ENCODE measurements at places on chromosomes 4 and X. TPM values are rescaled to one million over a fixed set of nuclear protein-coding genes. Genes with fewer than 3 reads are reported as not detected.
A peak's percentile ranks its signal among the peaks of the same experiment; 100 is the strongest.

APLN gene
- total RNA-seq, result 2.4 TPM

- no peak overlapping the region for H3K4me3 ChIP-seq
- H3K27ac ChIP-seq, result no peak overlapping the region
- H3K27me3 ChIP-seq, result no peaks in the 10 kb centered on the region
- H3K4me1 ChIP-seq, result no peaks in the 10 kb centered on the region
Observed at GRCh38 chr4:18722748-18723191, 701.2 kb upstream of the LCORL start.

DNA sequence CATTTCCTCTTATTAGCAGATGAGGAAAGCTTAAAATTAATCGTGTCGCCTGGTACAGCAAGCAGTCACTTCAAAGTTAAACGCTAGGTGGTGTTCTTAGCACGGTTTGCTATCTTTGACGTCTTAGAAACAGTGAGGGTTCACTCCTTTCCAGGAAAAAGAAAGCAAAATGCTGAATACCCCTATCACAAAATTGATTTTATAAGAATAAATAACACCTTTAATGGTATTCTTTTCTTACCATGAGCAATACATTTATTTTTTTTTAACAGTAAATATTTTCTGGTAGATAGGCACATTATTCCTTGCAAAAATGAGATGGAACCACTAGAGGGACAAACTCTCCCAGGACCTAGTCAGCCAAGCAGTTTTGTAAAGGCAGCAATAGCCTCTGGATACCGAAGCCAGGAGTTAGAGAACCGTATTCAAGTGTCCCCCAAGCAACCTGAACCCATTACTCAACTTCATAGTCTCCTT is 153.9 kb downstream of the KDR start:
- no peak overlapping the region for H3K4me3 ChIP-seq
- no peak overlapping the region for H3K27ac ChIP-seq
- H3K4me1 ChIP-seq, result peaks cover 5% of the 10 kb centered on the region
- no peaks in the 10 kb centered on the region for H3K36me3 ChIP-seq

DNA sequence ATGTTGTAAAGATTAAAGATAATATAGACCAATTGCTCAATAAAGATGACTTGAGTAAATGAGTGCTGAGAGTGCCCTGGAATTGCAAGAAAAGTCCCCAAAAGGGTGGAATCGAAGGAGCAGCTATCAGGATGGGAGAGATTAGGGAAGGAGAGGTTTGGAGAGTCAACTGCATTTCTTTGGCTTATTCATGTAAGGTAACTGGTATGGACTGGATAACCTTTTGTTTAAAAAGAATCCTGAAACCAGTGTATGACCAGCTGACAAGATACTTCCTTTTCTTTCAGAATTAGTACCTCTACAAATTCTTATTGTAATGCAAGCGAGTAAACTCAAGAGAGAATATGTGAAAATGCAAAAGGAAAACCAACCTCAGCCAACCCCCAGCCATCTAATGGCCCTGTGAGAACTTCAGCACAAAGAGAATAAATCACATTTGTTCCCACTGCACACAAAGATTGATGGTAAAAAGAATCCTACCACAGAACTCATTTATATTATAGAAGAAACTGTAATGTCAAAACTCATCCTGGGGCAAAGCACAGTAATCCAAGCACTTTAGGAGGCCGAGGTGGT is 24.5 kb upstream of the SPP1 start:
- H3K27ac ChIP-seq, result no peak overlapping the region
- no peaks in the 10 kb centered on the region for H3K36me3 ChIP-seq
- H3K27me3 ChIP-seq, result no peaks in the 10 kb centered on the region
- no peak for DNase-seq
- no peak overlapping the region for H3K4me3 ChIP-seq
- H3K4me1 ChIP-seq, result no peaks in the 10 kb centered on the region

- H3K36me3 ChIP-seq, result peaks cover 9% of the 10 kb centered on the region
- H3K4me1 ChIP-seq, result peaks cover 32% of the 10 kb centered on the region
- H3K27me3 ChIP-seq, result no peaks in the 10 kb centered on the region
- peak overlapping the region; percentile 60 for H3K27ac ChIP-seq
Observed at GRCh38 chrX:148270499-148270898, 229.9 kb upstream of the AFF2 start.

GRCh38 chrX:51155566-51155965 is 177.1 kb upstream of the NUDT10 start:
- H3K36me3 ChIP-seq, result no peaks in the 10 kb centered on the region
- H3K27ac ChIP-seq, result no peak overlapping the region
- no peak overlapping the region for H3K4me3 ChIP-seq
- no peak for DNase-seq
- H3K27me3 ChIP-seq, result no peaks in the 10 kb centered on the region

DNA sequence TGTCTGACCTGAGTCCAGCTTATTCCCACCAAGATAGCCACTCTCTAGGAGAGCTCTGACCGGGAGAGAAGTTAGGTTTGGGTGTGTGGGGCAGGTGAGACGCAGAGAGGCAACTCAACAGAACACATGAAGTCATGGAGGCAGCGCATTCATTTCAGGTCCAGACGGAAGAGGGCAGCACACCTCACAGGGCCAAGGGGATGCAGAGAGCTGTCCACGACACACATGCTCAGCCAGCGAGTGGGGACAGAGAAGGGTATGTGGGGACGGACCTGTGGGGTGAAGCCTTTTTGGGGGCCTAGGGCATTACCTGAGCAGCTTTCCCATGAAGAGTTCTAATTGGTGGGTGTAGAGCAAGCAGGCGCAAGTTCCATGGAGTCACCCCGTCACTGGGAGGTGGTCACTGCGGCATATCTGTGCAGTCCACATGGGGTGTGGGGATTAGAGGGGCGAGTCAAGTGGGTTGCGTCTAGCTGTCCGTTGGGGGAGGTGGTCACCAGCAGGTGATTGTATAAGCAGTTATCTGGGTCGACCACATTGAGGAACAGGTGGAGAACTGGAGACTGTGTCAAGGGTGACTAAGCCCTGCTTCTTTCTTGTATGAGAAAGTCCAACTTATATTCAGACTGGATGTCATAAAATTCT is 24.3 kb upstream of the UXT start:
- no peak overlapping the region for H3K4me3 ChIP-seq
- H3K27ac ChIP-seq, result no peak overlapping the region
- no peaks in the 10 kb centered on the region for H3K4me1 ChIP-seq

DNA sequence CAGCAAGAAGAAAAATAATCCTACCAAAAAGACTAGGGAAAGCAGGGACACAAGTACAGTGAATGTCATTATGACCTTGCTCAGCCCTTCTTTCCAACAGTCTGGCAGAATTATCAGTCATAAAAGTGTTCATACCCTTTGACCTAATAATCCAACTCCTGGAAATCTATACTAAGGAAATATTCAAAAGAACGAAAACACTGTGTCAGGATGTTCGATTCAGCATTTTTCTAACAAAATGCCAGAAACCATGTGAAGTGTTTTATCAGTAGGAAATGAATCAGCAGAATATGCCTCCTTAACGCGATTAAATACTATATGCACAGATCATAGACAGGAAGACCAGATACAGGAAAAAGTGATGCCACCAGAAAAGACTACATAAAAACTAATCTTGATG is 16.2 kb upstream of the S100G start:
- H3K36me3 ChIP-seq, result peaks cover 4% of the 10 kb centered on the region
- H3K27me3 ChIP-seq, result no peaks in the 10 kb centered on the region
- H3K4me3 ChIP-seq, result no peak overlapping the region

DNA sequence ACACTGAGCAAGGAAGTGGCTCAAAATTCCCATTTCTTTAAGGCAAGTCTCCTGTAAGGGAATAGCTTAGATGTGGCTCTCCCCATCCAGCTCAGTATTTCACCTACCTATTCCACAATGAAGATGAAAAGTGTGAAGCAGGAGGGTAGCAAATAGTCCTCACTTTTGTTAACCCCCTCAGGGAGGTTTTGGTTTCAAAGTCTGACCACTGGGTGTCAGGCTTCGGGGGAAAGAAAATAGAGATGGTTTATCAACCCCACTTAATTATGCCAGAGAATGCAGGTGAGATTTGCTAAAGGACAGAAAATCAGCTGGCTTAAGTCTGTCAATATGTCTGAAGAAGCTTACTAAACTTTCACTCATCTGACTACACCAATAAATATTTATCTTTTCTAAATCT is 69.5 kb downstream of the DHX15 start:
- no peaks in the 10 kb centered on the region for H3K27me3 ChIP-seq
- no peak overlapping the region for H3K27ac ChIP-seq
- H3K4me3 ChIP-seq, result no peak overlapping the region
- no peak for DNase-seq

DNA sequence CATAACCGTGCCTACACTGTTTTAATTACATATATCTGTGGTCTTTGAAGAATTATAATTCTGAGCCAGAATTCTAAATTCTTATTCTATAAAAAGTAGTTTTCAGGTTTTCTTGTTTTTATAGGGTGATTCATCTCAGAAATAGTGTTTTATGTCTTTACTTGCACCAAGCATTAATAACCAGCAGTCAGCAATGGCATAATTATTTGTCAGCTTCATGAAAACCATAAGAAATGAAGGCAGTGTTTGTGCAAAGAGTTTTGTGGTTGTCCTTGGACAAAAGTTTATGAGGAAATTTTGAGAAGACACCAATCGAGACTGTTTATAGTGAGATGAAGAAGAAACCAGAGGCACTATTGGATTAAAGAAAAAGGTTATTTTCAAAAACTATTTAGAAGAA is 37.2 kb downstream of the EDNRA start:
- H3K4me3 ChIP-seq, result no peak overlapping the region
- H3K27ac ChIP-seq, result no peak overlapping the region
- H3K4me1 ChIP-seq, result peaks cover 2% of the 10 kb centered on the region
- H3K27me3 ChIP-seq, result peaks cover 4% of the 10 kb centered on the region
- no peak for DNase-seq

DNA sequence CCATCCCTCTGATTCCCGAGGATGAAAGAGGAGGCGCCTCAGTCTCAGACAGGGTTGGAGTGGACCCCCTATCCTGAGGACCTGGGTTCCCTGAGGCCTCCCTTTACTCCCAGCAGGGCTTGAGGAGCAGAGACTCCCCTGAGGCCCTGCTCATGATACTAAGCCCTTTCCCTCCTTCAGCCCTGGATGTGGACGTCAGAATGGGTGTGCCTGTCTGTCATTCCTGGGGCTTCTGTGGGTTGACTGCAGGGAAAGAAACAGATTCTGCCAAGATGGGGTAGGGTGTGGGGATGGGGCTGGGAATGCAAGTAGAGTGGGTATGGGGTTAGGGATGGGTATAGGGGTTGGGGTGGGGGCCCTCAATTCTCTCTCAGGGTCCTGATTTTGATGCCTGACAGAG is 21.1 kb downstream of the MAGEA10 start:
- no peak for DNase-seq
- no peaks in the 10 kb centered on the region for H3K36me3 ChIP-seq
- no peak overlapping the region for H3K4me3 ChIP-seq
- no peak overlapping the region for H3K27ac ChIP-seq
- H3K4me1 ChIP-seq, result no peaks in the 10 kb centered on the region
- no peaks in the 10 kb centered on the region for H3K27me3 ChIP-seq

DNA sequence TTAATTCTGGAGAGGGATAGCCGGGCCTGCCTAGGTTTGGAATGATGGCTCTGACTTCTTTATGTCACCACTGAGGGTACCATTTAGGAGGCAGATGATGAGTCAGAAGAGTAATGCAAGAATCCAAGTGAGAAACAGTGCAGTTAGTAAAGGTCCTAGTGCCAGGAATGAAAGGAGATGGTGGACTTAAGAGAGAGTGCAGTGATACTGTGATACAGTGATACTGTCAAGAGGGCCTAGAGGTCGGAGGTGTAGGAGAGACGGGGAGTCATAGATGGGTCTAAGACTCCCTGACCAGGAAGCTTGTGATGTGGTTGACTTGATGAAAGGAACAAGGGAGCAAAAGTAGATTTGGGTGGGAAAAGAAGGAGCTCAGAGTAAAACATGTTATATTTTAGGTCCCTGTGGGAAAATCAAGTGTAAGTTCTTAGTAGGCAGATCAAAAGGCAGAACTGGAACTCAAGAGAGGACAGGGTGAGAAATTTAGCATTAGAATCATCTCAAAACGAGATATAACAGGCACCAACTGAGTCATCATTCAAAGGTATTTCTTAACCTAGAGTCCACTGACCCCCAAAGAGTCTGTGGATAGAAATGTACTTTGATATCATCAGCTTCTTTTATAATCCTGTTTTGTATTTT is 85.0 kb downstream of the NFKB1 start:
- peak overlapping the region; percentile 18 for H3K4me3 ChIP-seq
- peak overlapping the region; percentile 86 for H3K27ac ChIP-seq
- peaks cover 84% of the 10 kb centered on the region for H3K36me3 ChIP-seq
- DNase-seq, result no peak
- H3K4me1 ChIP-seq, result peaks cover 86% of the 10 kb centered on the region

DNA sequence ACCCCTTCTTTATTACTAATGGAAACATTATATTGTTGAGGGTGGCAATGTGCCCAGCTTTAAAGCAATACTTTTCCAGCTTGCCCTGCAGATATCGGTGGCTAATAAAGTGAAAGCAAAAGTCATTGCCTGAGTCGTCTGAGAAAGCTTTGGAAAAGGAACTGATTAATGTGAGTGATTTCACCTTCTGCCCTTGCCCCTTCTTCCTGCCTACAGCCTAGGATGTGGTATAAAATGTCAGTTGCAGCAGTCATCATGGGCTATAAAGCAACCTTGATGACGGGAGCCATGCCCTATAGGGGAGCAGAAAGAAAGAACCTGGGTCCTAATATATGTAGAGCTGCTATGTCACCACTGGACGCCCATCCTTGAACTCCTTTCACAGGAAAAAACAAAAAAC is 132.4 kb upstream of the USP9X start:
- H3K36me3 ChIP-seq, result peaks cover 6% of the 10 kb centered on the region
- H3K4me1 ChIP-seq, result peaks cover 3% of the 10 kb centered on the region
- no peaks in the 10 kb centered on the region for H3K27me3 ChIP-seq
- H3K27ac ChIP-seq, result peak overlapping the region; percentile 80

GRCh38 chr4:38560340-38560739 is 103.7 kb upstream of the KLF3 start:
- peaks cover 15% of the 10 kb centered on the region for H3K4me1 ChIP-seq
- H3K27me3 ChIP-seq, result no peaks in the 10 kb centered on the region
- H3K27ac ChIP-seq, result no peak overlapping the region
- H3K4me3 ChIP-seq, result no peak overlapping the region
- DNase-seq, result no peak
- no peaks in the 10 kb centered on the region for H3K36me3 ChIP-seq

- H3K4me1 ChIP-seq, result no peaks in the 10 kb centered on the region
- H3K27me3 ChIP-seq, result no peaks in the 10 kb centered on the region
- DNase-seq, result no peak
- H3K36me3 ChIP-seq, result no peaks in the 10 kb centered on the region
- H3K4me3 ChIP-seq, result no peak overlapping the region
Observed at GRCh38 chrX:97691901-97692455, 808.3 kb downstream of the RPA4 start.

BBS12 gene
- 0.72 TPM for total RNA-seq

- no peaks in the 10 kb centered on the region for H3K27me3 ChIP-seq
- no peak for DNase-seq
- H3K27ac ChIP-seq, result no peak overlapping the region
- no peaks in the 10 kb centered on the region for H3K36me3 ChIP-seq
Observed at GRCh38 chrX:27575565-27575964, 14.6 kb upstream of the DCAF8L2 start.

- H3K27me3 ChIP-seq, result no peaks in the 10 kb centered on the region
- H3K27ac ChIP-seq, result no peak overlapping the region
- no peak overlapping the region for H3K4me3 ChIP-seq
- DNase-seq, result no peak
- no peaks in the 10 kb centered on the region for H3K36me3 ChIP-seq
- H3K4me1 ChIP-seq, result peaks cover 3% of the 10 kb centered on the region
Observed at GRCh38 chrX:132086672-132087071, 41.1 kb downstream of the FRMD7 start.

- H3K27me3 ChIP-seq, result no peaks in the 10 kb centered on the region
- H3K36me3 ChIP-seq, result no peaks in the 10 kb centered on the region
- DNase-seq, result no peak
- peaks cover 9% of the 10 kb centered on the region for H3K4me1 ChIP-seq
- no peak overlapping the region for H3K27ac ChIP-seq
Observed at GRCh38 chrX:40418813-40419195, 162.0 kb upstream of the ATP6AP2 start.

GRCh38 chr4:36712013-36712412 is 430.6 kb downstream of the DTHD1 start:
- no peaks in the 10 kb centered on the region for H3K27me3 ChIP-seq
- H3K27ac ChIP-seq, result no peak overlapping the region
- DNase-seq, result no peak
- H3K36me3 ChIP-seq, result no peaks in the 10 kb centered on the region

Measured in activated naive CD8-positive, alpha-beta T cell treated with anti-CD3 and anti-CD28 coated beads for 36 hours (primary cell).